ENCODE measurements at places on chromosomes 12 and 14.

- no peak for DNase-seq
Observed at GRCh38 chr12:102374190-102374589, 106.2 kb downstream of the IGF1 start.

GRCh38 chr14:99383472-99384449 is 96.9 kb downstream of the SETD3 start:
- no peak for DNase-seq

GRCh38 chr12:57078519-57079404 is at the start of gene NEMP1:
Gene NEMP1 (minus strand): TSS chr12:57078791. CDS start chr12:57078745, 46 bp downstream.
- peak; percentile 94 for DNase-seq

DNA sequence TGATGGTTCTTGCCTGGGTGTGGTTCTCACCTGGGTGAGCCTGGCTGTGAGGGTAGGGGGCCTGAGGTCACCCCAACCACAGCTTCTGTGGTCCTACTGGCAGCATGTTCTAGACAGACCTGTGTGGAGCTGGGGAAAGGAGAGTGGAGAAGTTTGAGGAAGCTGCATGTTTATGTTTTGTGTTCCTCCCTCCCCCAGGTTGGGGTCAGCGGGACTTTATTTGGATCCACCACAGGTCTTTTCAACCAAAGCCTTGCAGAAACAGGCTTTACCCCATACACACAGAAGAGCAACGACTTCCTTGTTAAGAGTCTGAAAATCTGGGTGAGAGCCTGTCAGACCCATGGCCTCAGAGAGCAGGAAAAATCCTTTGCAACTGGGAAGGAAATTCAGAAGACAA is 5.6 kb downstream of the CD9 start:
- DNase-seq: no peak

DNA sequence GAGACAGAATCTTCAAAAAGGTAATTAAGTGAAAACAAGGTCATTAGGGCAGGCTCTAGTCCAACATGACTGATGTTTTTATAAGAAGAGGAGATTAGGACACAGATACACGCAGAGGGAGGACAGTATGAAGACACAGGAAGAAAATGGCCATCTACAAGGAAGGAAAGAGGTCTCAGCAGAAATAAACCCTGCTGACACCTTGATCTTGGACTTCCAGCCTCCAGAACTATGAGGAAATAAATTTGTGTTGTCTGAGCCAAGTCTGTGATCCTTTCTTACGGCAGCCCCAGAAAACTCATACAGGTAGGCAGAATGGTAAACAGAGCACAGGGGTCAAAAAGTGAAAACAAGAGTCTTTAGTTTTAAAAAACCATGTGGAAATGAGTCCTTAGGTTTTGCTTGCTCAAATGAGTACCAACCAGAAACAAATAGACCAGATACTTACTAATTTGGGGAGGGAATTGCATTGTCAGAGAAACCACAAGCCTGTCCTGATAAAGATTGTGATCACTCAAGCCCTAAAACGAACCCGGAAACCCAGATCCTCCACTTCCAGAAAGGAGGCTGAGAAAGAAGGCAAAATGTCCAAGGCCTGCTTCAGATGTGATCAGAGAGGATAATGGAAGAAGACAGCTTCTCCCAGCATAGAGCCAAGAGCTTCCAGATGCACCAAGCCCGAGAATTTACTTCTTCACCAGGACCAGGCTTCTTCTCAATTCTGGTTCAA is 93.9 kb downstream of the DUSP6 start:
- DNase-seq: no peak

GRCh38 chr14:77178656-77179055 is 2.9 kb upstream of the TMEM63C start:
- DNase-seq: no peak

- no peak for DNase-seq
Observed at GRCh38 chr12:122238861-122239260, 13.0 kb upstream of the DIABLO start.

- no peak for DNase-seq
Observed at GRCh38 chr12:9869307-9870161, at the start of gene CLEC2B. Gene CLEC2B (minus strand): TSS chr12:9869354.

GRCh38 chr12:19752712-19753111 is 313.4 kb downstream of the AEBP2 start:
- DNase-seq: no peak

GRCh38 chr14:72543341-72543740 is 350.6 kb downstream of the DPF3 start:
- no peak for DNase-seq

DNA sequence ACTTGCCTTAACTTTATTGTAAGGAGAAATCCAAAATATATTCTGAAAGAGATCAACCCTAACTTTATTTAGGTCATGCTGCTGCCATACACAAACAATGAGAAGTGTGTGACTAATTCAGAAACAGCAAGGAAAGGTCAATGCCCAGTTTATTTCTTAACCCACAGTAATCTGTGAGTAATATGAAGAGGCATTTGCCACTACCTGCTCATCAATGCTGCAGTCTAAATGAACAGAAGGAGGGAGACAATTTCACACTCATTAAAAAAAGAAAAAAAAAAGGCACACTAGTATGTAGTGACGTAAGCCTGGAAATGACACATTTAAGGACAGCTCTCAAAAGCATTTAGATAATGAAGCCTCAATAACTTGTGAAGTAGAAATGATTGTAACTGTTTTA is 90.5 kb upstream of the FOXN3 start:
- no peak for DNase-seq

GRCh38 chr14:76955575-76956315 is 72.8 kb downstream of the IRF2BPL start:
- DNase-seq: no peak

- DNase-seq: no peak
Observed at GRCh38 chr12:55818886-55819285, 1.0 kb downstream of the ORMDL2 start.

DNA sequence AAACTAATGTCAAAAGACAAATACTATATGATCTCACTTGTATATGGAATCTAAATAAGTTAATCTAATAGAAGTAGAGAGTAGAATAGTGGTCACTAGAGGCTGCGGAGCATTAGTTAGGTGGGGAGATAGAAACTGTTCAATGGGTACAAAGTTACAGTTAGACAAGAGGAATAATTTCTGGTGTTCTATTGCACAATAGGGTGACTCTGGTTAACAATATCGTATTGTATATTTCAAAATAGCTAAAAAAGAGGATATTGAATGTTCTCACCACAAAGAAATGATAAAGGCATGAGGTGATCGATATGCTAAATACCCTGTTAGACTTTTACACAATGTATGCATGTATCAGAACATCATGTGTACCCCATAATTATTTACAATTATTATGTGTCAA is 42.9 kb downstream of the IGF1 start:
- DNase-seq: no peak

- DNase-seq: no peak
Observed at GRCh38 chr14:64878837-64879634, 671 bp downstream of the SPTB start.

DNA sequence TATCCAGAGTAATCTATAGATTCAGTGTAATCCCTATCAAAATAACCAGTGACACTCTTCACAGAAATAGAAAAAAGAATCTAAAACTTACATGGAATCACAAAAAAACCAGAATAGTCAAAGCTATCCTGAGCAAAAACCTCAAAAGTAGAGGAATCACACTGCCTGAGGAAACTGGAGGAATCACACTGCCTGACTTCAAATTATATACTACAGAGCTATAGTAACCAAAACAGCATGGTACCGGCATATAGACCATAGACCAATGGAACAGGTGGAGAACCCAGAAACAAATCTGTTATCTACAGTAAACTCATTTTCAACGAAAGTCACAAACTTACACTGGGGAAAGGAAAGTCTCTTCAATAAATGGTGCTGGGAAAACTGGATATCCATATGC is 244.0 kb downstream of the FUT8 start:
- DNase-seq: no peak

GRCh38 chr12:93591137-93591868 is 18.8 kb downstream of the SOCS2 start:
- no peak for DNase-seq

- no peak for DNase-seq
Observed at GRCh38 chr12:26120561-26121274, 4.1 kb downstream of the BHLHE41 start.

DNA sequence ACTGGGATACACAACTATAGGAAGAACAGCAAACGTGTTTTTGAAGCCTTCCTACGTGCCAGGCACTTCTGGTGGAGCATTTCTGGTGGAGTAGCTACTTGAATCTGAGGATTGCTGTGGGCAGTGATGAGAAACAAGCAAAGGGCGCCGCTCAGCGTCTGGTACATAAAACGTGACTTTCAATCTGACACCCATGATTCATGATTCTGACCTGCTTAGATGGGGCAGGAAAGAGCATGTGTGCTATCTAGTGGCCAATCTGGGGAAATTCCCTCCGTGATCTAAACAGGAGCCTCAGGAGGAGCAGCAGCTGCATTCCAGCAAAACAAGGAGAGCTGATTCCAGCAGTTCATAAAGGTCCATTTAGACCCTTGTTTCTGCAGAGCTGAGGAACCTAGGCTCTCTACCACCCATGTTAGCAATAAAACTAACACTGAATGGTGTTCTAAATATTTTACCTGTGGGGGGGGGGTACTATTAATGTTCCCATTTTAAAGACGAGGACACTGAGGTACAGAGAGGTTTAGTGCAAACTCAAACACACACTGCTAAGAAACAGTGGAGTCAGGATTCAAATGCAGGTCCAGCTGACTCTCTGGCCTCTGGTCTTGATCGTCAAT is 37.8 kb downstream of the PAH start:
- DNase-seq: no peak

GRCh38 chr12:25675808-25676207 is 122.7 kb upstream of the LMNTD1 start:
- DNase-seq: no peak

- DNase-seq: no peak
Observed at GRCh38 chr12:14283489-14284144, 81.9 kb upstream of the ATF7IP start.

DNA sequence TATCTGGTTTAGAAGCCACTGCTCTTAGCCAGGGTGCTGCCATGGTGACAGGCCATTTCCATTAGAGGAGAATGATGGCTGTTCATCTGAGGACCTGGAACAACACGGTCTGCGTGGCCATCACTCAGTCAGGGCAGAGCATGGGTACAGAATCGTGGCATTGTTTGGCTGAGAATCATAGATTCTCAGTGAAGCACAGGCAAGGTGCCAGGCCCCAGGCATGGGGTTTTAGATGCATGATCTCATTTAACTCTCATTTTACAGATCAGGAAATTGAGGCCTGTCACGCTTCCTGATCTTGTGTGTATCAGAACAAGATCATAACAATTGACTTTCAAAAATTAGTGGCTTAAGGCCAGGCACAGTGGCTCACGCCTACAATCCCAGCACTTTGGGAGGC is 26.8 kb upstream of the IRF2BPL start:
- no peak for DNase-seq

- DNase-seq: no peak
Observed at GRCh38 chr12:118606690-118607089, 230.3 kb downstream of the SUDS3 start.

- DNase-seq: no peak
Observed at GRCh38 chr12:31343139-31343538, 17.2 kb upstream of the SINHCAF start.

GRCh38 chr12:89950421-89950820 is 241.8 kb upstream of the ATP2B1 start:
- DNase-seq: no peak

- no peak for DNase-seq
Observed at GRCh38 chr12:10716704-10717315, 6.3 kb downstream of the YBX3 start.

DNA sequence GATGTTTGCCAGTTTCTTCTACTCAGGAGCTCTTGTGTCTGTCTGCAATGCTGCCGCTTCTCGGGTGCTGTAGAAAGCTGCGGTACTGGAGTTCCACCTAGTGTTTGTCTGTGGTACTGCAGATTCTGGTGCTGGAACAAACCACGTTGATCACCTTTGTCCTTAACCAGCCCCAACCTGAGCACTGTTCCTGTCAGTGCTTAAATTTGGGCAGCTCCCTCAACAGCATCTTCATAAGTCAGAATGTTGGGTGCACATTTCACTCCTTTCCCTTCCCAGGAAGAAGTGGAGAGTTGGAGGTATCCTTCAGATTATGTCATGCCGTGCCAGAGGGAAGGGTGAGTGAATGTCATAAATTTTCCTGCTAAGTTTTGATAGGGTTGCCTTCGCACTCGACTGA is 48.7 kb upstream of the LALBA start:
- peak; percentile 48 for DNase-seq

DNA sequence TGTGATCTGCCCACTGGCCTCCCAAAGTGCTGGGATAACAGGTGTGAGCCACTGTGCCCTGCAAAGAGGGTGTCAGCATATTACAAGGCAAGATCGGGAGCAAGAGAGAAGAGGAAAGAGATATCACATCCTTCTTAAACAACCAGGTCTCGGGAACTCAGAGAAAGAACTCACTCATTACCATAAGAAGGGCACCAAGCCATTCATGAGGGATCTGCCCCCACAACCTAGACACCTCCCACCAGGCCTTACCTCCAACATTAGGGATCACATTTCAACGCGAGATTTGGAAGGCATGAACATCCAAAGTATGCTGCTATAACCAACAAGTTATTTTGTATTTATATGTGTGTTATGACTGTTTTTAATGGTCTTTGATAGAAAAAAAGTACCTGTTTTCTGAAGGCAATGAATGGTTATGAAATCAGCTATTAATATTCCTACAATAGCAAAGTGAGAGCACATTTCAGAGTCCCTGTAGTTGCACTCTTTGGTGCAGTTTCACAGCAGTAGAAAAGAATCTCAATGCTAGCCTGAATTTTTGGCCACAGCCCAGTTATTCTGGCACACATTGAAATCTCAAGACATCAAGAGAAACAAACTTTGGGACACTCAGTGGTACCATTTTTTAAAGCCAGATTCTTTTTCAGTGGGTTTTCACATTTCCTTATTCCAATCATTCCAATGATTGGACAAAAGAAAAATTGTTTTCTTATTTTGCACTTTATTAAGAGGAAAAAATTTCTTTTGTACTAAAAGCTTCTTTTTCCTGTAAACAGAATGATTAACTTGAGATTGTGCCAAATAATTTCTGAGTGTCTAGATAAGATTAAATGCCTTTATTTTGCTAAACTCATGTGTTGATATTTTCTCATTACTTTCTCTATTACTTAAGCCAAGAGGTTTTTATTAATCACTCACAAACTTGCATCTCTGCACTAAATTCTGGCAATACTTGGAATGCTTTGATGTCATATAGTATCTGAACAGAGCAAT is 582.6 kb upstream of the ATP2B1 start:
- no peak for DNase-seq

DNA sequence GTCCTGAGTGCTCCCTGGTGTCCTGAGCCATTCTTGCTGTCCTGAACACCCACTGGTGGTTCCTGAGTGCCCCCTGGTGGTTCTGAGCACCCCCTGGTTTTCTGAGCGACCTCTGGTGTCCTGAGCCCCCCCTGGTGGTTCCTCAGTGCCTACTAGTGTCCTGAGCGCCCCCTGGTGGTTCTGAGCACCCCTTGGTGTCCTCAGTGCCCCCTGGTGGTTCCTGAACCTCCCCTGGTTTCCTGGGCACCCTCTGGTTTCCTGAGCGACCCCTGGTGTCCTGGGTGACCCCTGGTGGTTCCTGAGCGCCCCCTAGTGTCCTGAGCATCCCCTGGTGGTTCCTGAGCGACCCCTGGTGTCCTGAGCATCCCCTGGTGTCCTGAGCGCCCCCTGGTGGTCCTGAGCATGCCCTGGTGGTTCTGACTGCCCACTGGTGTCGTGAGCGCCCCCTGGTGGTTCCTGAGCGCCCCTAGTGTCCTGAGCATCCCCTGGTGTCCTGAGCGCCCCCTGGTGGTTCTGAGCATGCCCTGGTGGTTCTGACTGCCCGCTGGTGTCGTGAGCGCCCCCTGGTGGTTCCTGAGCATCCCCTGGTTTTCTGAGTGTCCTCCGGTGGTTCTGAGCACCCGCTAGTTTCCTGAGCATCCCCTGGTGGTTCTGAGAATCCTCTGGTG is 473.1 kb downstream of the TMEM121 start:
- peak; percentile 62 for DNase-seq

GRCh38 chr12:25001311-25001710 is 52.4 kb upstream of the BCAT1 start:
- DNase-seq: no peak
